ENCODE measurements at places on chromosomes 4 and X. TPM values are rescaled to one million over a fixed set of nuclear protein-coding genes. Genes with fewer than 3 reads are reported as not detected.

GAGE2A gene
- not detected for total RNA-seq

- DNase-seq = no peak
These were observed 1.8 kb downstream of the TLL1 start for GRCh38 chr4:165874791-165875371.

TLR7 gene
- total RNA-seq = 0.40 TPM

MAGIX gene
- total RNA-seq = 3.9 TPM

- DNase-seq = no peak
These were observed 13.1 kb upstream of the EOLA1 start for GRCh38 chrX:149527705-149528104.

Data from uterus (tissue), 4 donors.